Thymus (tissue), 14 donors: ENCODE measurements at places on chromosomes 16 and 17.

DNA sequence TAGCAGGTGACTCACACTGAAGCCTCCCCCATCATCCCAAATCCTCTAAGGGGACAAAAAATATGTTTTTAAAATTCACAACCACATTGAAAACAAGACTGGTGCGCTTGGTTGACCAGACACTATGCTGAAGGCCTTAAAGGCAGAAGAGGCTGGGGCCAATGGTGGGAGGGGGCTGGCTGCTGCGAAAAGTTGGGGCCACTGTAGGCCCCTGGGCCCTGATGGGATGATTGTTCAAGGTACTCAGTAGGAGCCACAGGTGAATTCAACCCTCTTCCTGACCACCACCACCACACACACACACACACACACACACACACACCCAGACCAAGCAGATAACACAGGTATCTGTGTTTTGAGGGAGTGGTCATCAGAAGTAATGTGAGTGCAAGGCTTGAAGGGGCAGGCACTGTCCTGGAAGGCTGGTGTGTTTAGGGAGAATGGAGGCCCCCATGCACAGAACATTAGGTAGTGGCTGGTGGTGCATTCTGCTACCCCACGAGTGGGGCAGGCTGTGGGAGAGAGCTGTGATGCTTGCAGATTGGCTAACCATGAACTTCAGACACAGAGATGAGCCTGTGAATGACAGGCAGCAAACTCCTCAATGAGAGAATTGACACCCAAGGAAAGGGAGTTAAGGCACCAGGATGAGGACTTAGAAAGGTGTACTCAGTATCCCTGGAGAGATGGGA is 55.0 kb downstream of the NT5M start:
- H3K27ac ChIP-seq, result no peak overlapping the region
- no peaks in the 10 kb centered on the region for H3K27me3 ChIP-seq
- H3K4me1 ChIP-seq, result peaks cover 8% of the 10 kb centered on the region
- no peak for DNase-seq
- no peak overlapping the region for H3K4me3 ChIP-seq
- H3K36me3 ChIP-seq, result no peaks in the 10 kb centered on the region

DNA sequence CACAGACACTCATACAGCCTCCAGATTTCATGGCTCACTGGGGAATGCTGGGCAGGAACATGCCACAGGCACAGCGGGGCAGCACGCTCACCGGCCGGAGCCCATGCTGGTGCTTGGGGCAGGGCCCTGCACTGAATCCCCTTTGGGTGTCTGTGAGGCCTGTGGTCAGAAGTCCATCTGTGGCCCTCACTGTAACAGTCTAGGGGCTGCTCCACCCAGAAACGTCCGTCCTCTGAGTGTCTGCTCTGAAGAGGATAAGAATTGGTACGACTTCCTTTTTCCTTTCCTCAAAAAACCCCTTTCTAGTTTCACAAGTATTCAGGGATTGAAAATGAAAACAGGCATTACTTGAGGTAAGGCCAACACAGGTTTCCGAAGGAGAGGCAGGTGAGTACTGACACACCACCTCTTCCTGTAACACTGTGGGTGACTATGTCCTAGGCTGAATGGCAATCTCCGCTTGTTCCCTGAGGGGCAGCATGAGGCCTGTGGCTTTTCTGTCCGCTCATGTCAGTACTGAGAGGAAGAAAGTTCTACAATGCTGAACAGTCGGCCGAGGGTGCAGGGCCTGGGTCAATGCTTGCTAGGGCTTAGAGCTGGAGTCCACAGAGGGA is 42.5 kb downstream of the TMEM11 start:
- no peaks in the 10 kb centered on the region for H3K27me3 ChIP-seq
- H3K4me1 ChIP-seq, result no peaks in the 10 kb centered on the region
- H3K27ac ChIP-seq, result no peak overlapping the region
- no peak overlapping the region for H3K4me3 ChIP-seq
- H3K36me3 ChIP-seq, result peaks cover 4% of the 10 kb centered on the region
- DNase-seq, result no peak

DNA sequence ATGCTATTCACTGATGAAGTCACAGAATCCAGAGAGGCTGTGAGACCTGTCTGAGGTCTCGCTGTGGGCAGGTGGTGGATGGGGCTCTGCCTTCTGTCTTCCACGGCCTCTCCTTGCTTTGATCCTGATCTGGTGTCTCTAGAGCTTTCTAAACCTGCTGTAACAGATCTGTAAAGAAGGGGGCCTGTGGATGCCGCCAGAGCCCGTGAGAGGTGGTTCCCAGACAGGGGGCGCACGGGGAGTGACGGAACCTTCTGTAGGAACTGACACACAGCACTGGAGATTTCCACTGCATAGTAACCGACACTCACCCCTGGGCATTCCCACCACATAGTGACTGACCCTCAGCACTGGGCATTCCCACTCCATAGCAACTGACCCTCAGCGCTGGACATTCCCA is 16.0 kb downstream of the CBFA2T3 start:
- H3K4me3 ChIP-seq, result no peak overlapping the region
- H3K27ac ChIP-seq, result no peak overlapping the region
- no peaks in the 10 kb centered on the region for H3K36me3 ChIP-seq
- peaks cover 98% of the 10 kb centered on the region for H3K4me1 ChIP-seq

DNA sequence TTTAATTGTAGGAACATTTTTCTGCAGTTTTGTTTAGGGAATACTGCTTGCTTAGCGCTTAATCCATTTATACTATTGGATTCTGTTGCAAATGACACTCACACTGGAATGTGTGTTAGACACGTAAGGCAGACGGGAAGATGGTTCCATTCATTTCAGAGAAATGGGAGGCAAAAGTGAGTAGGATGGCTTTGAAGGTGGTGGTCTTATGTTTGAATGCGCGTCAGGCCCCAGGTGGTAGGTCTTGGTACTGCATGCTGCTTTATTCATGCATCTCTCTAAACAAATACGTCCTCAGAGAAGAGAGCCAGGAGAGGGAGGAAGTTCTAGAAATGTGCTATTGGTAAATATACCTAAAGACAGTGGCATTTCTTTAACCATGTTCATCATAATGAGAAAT is 997.6 kb upstream of the RBFOX1 start:
- H3K36me3 ChIP-seq, result no peaks in the 10 kb centered on the region
- no peak overlapping the region for H3K4me3 ChIP-seq
- no peaks in the 10 kb centered on the region for H3K27me3 ChIP-seq

- H3K36me3 ChIP-seq, result no peaks in the 10 kb centered on the region
- H3K27ac ChIP-seq, result peak overlapping the region; percentile 87
- DNase-seq, result peak; percentile 56
- H3K27me3 ChIP-seq, result no peaks in the 10 kb centered on the region
Observed at GRCh38 chr16:89449726-89450335, 40.5 kb downstream of the ANKRD11 start.

DNA sequence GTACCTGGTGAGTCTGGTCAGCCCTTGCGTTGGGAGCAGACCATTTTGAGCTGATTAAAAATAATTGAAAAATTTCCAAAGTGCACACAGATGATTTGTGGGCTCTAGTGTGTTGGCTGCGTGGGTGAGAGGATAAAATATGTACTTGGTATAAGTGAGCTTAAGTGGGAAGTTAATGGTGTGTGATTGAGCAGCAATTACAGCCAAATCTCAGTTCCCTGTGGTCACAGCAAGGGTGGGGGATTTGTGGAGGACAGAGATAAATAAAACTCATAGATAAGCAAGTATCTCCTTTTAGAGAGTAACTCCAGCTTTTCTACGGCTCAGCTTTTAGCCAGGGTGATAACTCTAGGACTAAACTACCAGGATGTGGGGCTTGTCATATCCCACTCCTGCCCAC is 390.4 kb downstream of the UTP18 start:
- no peaks in the 10 kb centered on the region for H3K36me3 ChIP-seq
- H3K27ac ChIP-seq, result no peak overlapping the region
- no peaks in the 10 kb centered on the region for H3K27me3 ChIP-seq
- no peak for DNase-seq
- no peak overlapping the region for H3K4me3 ChIP-seq
- no peaks in the 10 kb centered on the region for H3K4me1 ChIP-seq

GRCh38 chr17:83079766-83080578 is 563 bp downstream of the METRNL start:
- DNase-seq, result no peak
- H3K27ac ChIP-seq, result no peak overlapping the region
- no peaks in the 10 kb centered on the region for H3K36me3 ChIP-seq
- H3K4me3 ChIP-seq, result no peak overlapping the region

DNA sequence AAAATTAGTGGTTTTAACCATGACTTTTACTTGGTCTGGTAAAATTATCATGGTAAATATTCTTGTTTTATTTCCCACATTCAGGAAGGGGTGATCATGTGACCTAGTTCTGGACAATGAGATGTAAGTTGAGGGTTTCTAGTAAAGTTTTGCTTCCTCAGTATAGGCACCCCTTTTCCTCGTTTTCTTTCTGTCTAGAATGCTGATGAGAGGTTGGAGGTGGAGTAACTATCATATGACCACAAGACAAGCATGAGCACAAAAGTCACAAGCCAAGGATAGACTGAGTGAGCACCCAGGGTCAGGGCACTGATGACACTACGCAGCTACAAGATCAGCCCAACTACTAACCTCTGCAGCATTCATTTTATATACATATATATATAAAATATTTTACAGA is 53.9 kb downstream of the MYO1D start:
- no peak overlapping the region for H3K27ac ChIP-seq
- H3K4me3 ChIP-seq, result no peak overlapping the region
- DNase-seq, result no peak
- H3K36me3 ChIP-seq, result no peaks in the 10 kb centered on the region
- no peaks in the 10 kb centered on the region for H3K4me1 ChIP-seq
- H3K27me3 ChIP-seq, result peaks cover 20% of the 10 kb centered on the region

GRCh38 chr17:28549236-28550132 is 2.9 kb downstream of the UNC119 start:
- no peaks in the 10 kb centered on the region for H3K27me3 ChIP-seq
- no peak for DNase-seq
- H3K4me1 ChIP-seq, result peaks cover 20% of the 10 kb centered on the region
- no peak overlapping the region for H3K4me3 ChIP-seq
- H3K36me3 ChIP-seq, result peaks cover 18% of the 10 kb centered on the region

DNA sequence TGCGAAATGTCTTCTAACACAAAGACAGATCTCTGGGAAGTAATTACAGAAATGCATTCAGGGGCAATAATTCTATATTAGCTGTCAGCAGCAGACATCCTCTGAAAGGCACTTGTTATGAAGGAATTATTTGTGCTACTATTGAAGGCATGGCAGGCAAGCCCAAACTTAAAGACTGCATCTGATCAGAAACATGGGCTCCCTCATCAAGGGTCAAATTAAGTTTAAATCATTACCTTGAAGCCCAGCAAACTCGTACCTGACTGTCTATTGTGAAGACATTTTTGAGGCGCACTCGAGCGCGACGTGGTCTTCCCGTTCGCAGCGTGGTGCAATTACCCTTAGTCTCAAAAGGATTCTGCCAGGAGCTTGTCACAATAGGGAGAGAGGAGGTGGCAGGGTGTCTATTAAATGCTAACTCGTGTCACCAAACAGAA is 110.6 kb downstream of the ZNF423 start:
- no peaks in the 10 kb centered on the region for H3K4me1 ChIP-seq
- no peak overlapping the region for H3K27ac ChIP-seq
- no peak overlapping the region for H3K4me3 ChIP-seq
- no peaks in the 10 kb centered on the region for H3K27me3 ChIP-seq

- no peak overlapping the region for H3K27ac ChIP-seq
- no peaks in the 10 kb centered on the region for H3K4me1 ChIP-seq
- H3K27me3 ChIP-seq, result no peaks in the 10 kb centered on the region
- no peak overlapping the region for H3K4me3 ChIP-seq
- peaks cover 17% of the 10 kb centered on the region for H3K36me3 ChIP-seq
- DNase-seq, result no peak
Observed at GRCh38 chr17:31327534-31328159, 6.2 kb upstream of the EVI2A start.

DNA sequence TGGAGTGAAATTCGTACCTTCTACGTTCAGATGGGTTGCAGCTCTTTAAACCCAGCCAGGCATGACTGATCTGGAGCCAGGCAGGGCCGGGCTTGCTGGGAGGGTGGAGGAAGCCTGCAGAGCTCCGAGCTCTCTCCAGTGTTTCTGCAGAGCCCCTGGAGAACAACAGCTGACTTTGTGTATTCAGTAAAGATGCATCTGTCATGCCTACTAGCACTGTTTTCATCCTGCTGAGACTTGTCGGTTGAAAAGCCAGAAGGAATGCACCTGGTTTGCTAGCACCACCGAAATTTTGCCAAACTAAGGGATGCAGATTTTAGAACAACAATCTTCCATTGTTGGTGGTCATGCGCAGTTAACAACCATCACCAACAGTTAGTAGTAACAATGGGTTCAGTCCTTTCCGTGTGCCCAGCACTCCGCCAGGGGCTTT is 22.4 kb upstream of the SCNN1B start:
- no peak overlapping the region for H3K4me3 ChIP-seq
- no peak overlapping the region for H3K27ac ChIP-seq
- no peaks in the 10 kb centered on the region for H3K27me3 ChIP-seq

GRCh38 chr16:23699100-23699499 is 13.9 kb downstream of the ERN2 start:
- peaks cover 3% of the 10 kb centered on the region for H3K4me1 ChIP-seq
- no peaks in the 10 kb centered on the region for H3K36me3 ChIP-seq
- H3K27me3 ChIP-seq, result no peaks in the 10 kb centered on the region
- no peak for DNase-seq

GRCh38 chr16:1763521-1764511 is 7.5 kb downstream of the NME3 start:
- H3K27ac ChIP-seq, result no peak overlapping the region
- no peak for DNase-seq
- H3K4me3 ChIP-seq, result no peak overlapping the region
- no peaks in the 10 kb centered on the region for H3K27me3 ChIP-seq
- peaks cover 95% of the 10 kb centered on the region for H3K36me3 ChIP-seq
- H3K4me1 ChIP-seq, result no peaks in the 10 kb centered on the region

DNA sequence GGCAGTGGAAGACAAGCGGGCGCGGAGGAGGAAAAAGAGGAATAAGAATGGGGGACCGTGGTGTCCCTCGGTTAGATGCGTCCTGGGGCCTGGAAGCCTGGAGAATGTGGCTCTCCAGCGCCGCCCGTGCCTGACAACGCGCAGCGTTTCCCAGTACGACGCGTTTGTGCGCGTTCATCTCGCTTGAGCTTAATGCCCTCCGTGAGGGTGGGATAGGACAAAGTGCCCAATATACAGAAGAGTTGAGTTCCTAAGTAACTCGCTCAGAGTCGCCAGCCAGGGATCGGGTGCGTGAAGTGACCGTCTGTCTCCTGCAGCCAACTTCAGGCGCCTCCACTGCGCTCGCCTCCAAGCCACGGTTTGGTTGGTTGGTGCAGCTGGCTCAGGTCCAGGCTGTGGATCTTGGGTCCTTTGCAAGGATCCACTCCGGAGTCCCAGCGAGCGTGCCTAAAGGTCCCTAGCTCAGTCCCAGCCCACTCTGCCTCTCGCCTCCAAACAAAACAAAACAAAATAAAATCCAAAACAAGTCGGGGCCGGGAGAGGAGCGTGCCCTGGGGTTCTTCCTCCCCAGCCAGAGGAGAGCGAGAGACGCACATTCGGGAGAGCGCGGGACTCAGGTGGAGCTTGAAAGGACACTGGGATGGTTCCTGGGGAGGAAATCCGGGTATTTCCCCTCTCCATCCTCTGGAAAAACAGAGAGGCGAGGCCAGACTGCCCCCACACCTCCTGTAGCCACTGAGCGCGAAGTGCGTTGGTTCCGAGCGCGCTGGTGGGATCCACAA is 974 bp downstream of the GALR2 start:
- peaks cover 78% of the 10 kb centered on the region for H3K27me3 ChIP-seq
- H3K4me1 ChIP-seq, result peaks cover 66% of the 10 kb centered on the region
- no peak overlapping the region for H3K4me3 ChIP-seq
- no peak for DNase-seq

GRCh38 chr17:82923366-82924113 is 83.7 kb upstream of the ZNF750 start:
- no peaks in the 10 kb centered on the region for H3K27me3 ChIP-seq
- no peak overlapping the region for H3K27ac ChIP-seq
- H3K4me3 ChIP-seq, result no peak overlapping the region
- H3K4me1 ChIP-seq, result peaks cover 3% of the 10 kb centered on the region

GRCh38 chr17:61595418-61596186 is 4.6 kb upstream of the NACA2 start:
- DNase-seq, result no peak
- H3K27me3 ChIP-seq, result peaks cover 5% of the 10 kb centered on the region
- no peak overlapping the region for H3K4me3 ChIP-seq
- H3K27ac ChIP-seq, result no peak overlapping the region
- H3K4me1 ChIP-seq, result no peaks in the 10 kb centered on the region
